GM23338 (cell line): ENCODE measurements at places on chromosomes 3 and 15. TPM values are rescaled to one million over a fixed set of nuclear protein-coding genes. Genes with fewer than 3 reads are reported as not detected.

Gene SEMA3F
- total RNA-seq: 32.6 and 67.6 TPM in 2 replicates

Gene INKA1
- 4.0 and 4.9 TPM in 2 replicates for total RNA-seq

Gene C2CD4B
- total RNA-seq: 1.3 and 1.5 TPM in 2 replicates

Gene MCF2L2
- total RNA-seq: 9.0 and 14.6 TPM in 2 replicates

Gene BFSP2
- not detected in 2 replicates for total RNA-seq

Gene FRMD4B
- total RNA-seq: 6.4 and 8.6 TPM in 2 replicates

GRCh38 chr15:31499236-31499952 is 172.8 kb downstream of the KLF13 start:
- H3K4me3 ChIP-seq: no peak overlapping the region
- H3K36me3 ChIP-seq: no peaks in the 10 kb centered on the region
- no peak for DNase-seq
- H3K27me3 ChIP-seq: no peaks in the 10 kb centered on the region
- no peak overlapping the region for H3K27ac ChIP-seq
- no peaks in the 10 kb centered on the region for H3K4me1 ChIP-seq

GRCh38 chr15:90513448-90513847 is 16.3 kb upstream of the CRTC3 start:
- DNase-seq: no peak
- no peaks in the 10 kb centered on the region for H3K27me3 ChIP-seq
- no peaks in the 10 kb centered on the region for H3K36me3 ChIP-seq

GRCh38 chr3:112627919-112628466 is 12.9 kb downstream of the CCDC80 start:
- DNase-seq: no peak
- H3K27me3 ChIP-seq: no peaks in the 10 kb centered on the region
- no peak overlapping the region for H3K4me3 ChIP-seq
- no peaks in the 10 kb centered on the region for H3K36me3 ChIP-seq
- peaks cover 48% of the 10 kb centered on the region for H3K4me1 ChIP-seq
- no peak overlapping the region for H3K27ac ChIP-seq

GRCh38 chr3:23785097-23785645 is 20.6 kb upstream of the UBE2E1 start:
- no peak for DNase-seq
- H3K36me3 ChIP-seq: no peaks in the 10 kb centered on the region
- no peak overlapping the region for H3K27ac ChIP-seq
- no peaks in the 10 kb centered on the region for H3K27me3 ChIP-seq

DNA sequence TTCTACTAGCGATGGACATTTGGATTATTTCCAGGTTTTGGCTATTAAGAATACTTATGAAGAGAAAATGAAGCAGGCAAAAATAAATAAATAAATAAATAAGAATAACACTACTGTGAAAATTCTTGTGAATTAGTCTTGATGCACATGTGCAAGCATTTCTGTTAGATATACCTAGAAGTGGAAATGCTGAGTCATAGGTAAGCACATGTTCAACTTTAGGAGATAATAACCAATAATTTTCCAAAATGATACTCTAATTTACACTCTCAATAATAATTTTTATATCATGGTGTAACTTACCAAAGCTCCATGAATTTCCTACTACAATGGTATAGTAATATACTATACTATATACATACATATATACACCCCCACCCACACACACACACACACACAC is 23.4 kb downstream of the EMC4 start:
- H3K36me3 ChIP-seq: no peaks in the 10 kb centered on the region
- H3K27ac ChIP-seq: no peak overlapping the region
- DNase-seq: no peak
- H3K27me3 ChIP-seq: no peaks in the 10 kb centered on the region
- no peaks in the 10 kb centered on the region for H3K4me1 ChIP-seq
- no peak overlapping the region for H3K4me3 ChIP-seq
